ENCODE measurements at places on chromosomes 2 and 18. TPM values are rescaled to one million over a fixed set of nuclear protein-coding genes. Genes with fewer than 3 reads are reported as not detected.
A peak's percentile ranks its signal among the peaks of the same experiment; 100 is the strongest.

- no peak for DNase-seq
These were observed 38.4 kb downstream of the PKP4 start for GRCh38 chr2:158495175-158495574.

GRCh38 chr2:15006667-15007066 is 374.1 kb downstream of the LRATD1 start:
- no peak for DNase-seq

DNA sequence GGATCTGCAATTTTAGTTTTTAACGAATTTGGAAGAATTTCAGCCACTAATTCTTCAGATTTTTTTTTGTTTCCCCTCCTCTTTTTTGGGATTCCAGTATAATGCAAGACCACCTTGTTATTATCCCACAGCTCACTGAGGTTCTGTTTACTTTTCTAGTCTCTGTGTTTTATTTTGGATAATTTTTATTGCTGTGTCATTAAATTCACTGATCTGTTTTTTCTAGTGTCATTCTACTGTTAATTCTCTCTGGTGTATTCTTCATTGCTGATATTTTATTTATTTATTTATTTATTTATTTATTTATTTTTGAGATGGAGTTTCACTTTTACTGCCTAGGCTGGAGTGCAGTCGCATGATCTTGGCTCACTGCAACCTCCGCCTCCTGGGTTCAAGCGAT is 32.2 kb downstream of the UBR3 start:
- DNase-seq: no peak

DNA sequence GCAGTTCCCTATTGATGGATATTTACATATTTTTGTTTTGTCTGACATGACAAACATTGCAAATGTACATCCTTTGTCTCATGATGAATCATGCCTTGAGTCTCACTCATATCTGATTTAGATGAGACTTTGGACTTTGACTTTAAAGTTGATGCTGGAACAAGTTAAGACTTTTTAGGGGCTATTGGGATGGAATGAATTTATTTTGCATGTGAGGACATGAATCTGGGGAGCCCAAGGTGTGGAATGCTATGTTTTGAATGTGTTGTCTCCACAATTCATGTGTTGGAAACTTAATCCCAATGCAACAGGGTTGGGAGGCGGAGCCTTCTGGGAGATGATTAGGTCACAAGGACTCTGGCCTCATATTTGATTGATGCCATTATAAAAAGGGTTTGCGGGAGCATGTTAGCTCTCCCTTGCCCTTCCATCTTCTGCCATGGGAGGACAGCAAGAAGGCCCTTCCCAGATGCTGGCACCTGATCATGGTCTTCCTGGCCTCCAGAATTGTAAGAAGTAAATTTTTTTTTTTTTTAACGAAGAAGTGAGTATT is 29.1 kb upstream of the INO80D start:
- DNase-seq: no peak

Gene STEAP3
- 7.6 TPM for total RNA-seq

GRCh38 chr2:205675861-205676516 is 6.3 kb upstream of the NRP2 start:
- no peak for DNase-seq

DNA sequence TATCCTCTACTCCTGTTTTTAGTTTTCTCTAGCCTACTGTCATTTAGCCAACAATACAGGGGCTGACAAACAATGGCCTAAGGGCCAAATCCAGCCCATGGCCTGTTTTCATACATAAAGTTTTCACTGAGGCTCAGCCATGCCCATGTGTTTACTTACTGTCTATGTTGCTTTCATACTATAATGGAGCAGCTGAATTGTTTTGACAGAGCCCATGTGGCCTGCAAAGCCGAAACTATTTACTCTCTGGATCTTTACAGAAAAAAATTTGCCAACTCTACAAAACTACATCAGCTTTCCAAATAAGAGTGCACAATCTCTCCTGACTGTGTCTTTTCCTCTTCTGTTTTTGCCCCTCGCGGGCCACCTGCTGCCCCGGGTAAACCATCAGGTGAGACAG is 24.0 kb downstream of the LGALSL start:
- no peak for DNase-seq

Gene FAM228A
- 1.2 TPM for total RNA-seq

DNA sequence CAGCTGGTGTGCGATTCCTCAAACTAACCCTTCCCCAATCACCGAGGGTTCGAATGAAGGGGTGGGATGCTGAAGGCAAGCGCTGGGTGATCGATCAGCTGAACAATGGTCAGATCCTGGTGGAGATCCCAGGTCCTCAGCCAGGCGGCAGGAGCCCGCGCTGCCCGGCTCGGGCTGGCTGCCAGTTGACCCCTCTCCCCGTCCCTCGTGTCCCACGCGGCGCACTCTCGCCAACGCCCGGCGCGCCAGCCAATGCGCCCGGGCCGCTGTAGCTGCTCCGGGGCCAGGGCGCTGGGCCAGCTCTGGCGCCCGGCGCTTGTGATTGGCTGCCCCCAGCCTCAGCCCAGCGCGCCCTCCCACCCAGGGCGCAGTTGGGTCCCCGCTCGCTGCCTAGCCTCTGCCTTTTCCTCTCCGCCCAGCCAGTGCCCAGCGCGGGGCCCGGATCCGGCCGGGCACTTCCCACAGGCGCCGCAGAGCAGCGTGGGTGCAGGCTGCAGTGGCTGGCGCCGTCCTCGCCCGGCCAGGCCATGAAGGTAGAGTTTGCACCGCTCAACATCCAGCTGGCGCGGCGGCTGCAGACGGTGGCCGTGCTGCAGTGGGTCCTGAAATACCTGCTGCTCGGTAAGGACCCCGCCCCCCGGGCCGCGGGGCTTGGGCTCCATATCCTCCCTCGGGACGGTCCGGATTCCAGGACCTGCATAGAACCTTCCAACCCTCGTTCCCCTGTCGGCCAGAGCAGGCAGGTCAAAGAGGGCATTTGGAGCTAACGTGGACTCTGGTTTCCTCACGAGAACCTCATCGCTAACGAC is at the start of gene MOGAT1:
Gene MOGAT1, plus strand, starts transcription at position 400 of the 809 bp plus-strand sequence. Its CDS starts 128 bp downstream, at position 528.
- DNase-seq: peak; percentile 8

GRCh38 chr2:58137856-58138255 is 91.2 kb downstream of the VRK2 start:
- DNase-seq: no peak

Gene SCTR
- total RNA-seq: 0.59 TPM

DNA sequence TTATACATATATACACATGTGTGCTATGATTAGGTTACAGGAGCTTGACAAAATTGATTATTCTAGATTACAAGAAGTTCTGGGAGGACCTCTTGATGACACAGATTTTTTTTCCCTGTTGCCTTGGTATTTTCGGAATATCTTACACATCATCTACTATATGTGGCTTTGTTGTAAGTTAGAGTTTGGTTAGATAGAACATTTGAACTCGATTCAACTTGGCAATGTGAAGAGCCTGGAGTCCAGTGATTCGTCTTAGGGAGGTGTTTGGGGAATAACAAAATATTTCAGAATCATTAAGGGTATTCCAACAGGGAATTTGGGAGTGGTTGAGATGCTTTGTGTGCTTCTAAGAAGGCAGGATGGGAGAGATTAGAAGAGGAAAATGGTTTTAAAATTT is 39.3 kb upstream of the EFEMP1 start:
- DNase-seq: no peak

DNA sequence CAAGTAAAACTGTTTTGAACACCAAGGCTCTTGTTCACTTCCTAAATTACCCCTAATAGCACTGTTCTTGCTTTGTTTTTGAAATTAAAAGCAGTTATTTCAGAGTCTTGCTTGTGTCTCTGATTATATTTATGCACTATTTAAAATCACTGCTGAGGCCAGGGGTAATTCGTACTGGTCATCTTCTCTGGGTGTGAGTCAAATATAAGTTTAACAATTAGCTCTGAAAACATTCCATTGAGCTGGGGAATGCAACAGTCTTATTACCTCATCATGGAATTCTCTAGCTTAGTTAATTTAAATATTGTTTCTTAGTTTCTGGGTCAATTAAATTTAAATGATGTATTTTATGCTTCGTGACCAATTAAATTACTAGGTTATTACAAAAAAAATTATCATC is 135.0 kb downstream of the MEIS1 start:
- no peak for DNase-seq

GRCh38 chr2:65845442-65846182 is 413.2 kb upstream of the SPRED2 start:
- no peak for DNase-seq

Gene HOXD4
- total RNA-seq: 0.21 TPM

DNA sequence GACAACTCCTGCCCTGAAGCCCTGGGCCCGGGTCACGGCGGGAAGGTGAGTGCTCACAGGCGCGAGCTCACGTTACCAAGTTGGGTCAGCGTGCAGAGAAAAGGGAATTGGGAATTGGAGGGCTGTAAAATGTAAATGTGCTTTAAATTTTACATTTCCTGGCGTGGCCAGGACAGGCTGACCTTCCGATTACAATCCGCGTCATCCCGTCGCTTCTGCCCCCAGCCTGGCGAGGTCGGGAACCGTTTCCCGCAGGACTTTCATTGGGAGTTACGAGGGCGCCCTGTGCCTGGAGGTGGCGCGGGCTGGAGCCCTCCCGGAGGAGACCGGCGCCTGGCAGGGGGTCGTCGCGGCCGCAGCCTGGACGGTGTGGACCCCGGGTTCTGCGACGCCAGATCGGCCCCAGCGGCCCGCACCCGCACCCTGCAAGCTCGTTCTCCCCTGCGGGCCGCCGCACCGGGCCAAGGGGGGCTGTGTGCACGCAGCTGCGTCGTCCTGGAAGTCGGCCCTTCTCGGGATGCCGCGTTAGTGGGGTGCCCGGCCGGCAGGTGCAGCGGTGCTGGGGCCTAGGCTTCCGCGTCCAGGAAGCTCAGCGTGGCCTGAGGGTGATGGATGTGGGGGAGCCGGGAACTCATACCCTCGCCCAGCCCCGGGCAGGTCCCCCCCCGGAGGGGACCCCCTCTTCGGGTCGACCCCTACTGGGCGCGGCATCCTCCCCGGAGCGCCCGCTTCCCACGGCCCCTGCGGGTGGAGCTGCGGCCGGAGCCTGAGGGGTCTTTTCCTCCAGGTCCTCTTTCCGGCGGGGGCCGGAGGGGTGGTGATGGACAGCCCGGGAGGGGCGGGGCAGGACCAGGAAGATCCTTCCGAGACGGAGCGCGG is 63.9 kb downstream of the LRRFIP1 start:
- DNase-seq: no peak

DNA sequence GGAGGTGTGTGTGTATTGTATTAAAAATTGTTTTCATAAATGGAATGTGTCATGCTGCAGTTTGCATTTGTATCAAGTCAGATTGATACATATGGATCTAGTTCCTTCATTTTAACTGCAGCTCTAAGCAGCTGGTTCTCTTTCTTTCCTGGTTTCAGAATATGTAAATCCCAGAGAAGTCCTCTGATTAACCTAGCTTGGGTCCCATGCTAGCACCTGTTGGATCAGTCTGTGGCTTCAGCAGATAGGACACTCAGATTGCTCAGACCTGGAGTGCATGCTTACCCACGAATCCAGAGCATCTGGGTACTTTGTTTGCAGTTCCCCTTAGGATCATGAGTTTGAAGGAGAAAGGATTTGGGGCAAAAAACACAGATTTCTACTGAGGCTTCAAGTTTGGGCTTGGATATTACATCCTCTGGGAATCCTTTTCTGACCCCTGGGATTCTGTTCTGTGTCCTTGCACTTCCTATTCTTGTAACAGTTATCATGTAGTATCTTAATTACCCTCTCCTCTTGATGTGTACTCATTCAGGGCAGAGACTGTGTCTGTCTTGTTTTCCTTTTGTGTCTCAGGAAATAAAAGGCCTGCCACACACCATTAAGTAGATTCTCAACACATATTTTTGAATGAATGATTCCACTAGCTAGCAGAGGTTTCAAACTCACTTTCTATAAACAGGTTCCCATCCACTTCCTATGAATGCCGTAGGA is 142.1 kb downstream of the PHLPP1 start:
- no peak for DNase-seq

Gene CCDC85A
- 3.7 TPM for total RNA-seq

GRCh38 chr2:218128781-218129457 is 3.1 kb downstream of the CXCR2 start:
- no peak for DNase-seq

DNA sequence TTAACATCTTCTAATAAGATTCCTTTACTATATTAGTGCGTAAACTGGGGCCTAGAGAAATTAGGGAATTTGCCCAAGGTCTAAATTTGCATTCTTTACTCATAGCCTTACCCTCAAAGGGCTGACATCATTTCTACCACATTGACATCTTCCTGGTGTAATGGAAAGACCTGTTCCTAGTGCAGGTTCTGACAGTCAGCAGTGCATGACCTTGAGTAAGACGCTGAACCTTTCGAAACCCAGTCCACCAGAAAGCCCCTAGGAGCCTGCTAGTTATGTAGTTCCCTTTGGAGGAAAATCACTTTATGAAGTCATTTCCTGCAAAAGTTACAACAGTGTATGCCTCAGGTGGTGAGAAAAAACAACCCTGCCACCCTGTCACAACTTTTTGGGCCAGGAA is 388.3 kb downstream of the TNS1 start:
- no peak for DNase-seq

Gene MAP3K19
- total RNA-seq: not detected
